ENCODE measurements at places on chromosomes 1 and 21.

- H3K4me1 ChIP-seq = peaks cover 2% of the 10 kb centered on the region
- H3K27ac ChIP-seq = no peak overlapping the region
- no peak overlapping the region for H3K4me3 ChIP-seq
Measured at GRCh38 chr1:17538428-17539117, 925 bp upstream of the ARHGEF10L start.

- H3K4me3 ChIP-seq = peak overlapping the region; percentile 40
- H3K4me1 ChIP-seq = peaks cover 2% of the 10 kb centered on the region
- H3K36me3 ChIP-seq = no peaks in the 10 kb centered on the region
- DNase-seq = no peak
- no peaks in the 10 kb centered on the region for H3K27me3 ChIP-seq
- H3K27ac ChIP-seq = peak overlapping the region; percentile 27
Measured at GRCh38 chr1:170068923-170069322, 5.6 kb downstream of the KIFAP3 start.

DNA sequence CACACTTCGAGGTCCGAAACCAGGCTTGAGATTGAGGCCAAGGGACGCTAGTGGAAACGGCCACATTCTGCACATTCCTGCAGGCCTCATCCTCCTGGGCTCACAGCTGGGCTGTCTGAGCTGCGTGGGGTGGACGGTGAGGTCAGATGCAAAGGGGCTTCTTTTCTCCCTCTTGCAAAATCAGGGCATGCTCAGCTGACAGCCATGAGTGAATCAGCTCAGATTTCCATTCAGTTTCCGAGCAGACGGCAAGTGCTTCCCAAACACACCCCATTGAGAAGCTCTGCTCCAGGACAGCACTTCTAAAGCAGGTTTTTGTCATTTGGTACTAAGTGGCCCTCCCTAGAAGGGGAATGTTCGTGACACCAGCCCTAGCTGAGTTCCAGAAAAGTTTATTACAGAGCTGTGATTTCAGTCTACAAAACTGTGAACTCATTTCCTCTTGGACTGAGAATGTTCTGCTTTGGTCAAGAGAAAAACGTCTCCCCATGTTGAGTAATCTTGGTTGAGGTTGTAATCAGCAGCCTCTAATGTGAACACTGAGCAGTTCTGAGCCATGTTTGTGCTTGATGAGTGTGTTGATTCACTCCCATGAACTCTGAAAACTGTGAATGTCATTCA is 10.0 kb downstream of the PDPN start:
- H3K4me1 ChIP-seq = no peaks in the 10 kb centered on the region
- H3K27me3 ChIP-seq = no peaks in the 10 kb centered on the region
- no peaks in the 10 kb centered on the region for H3K36me3 ChIP-seq

GRCh38 chr1:234528074-234528865 is 49.3 kb upstream of the TARBP1 start:
- no peaks in the 10 kb centered on the region for H3K27me3 ChIP-seq
- no peak overlapping the region for H3K27ac ChIP-seq
- H3K36me3 ChIP-seq = no peaks in the 10 kb centered on the region

GRCh38 chr1:158932171-158932570 is 819 bp downstream of the PYHIN1 start:
- no peaks in the 10 kb centered on the region for H3K27me3 ChIP-seq
- no peaks in the 10 kb centered on the region for H3K4me1 ChIP-seq
- no peak for DNase-seq
- H3K36me3 ChIP-seq = no peaks in the 10 kb centered on the region
- no peak overlapping the region for H3K4me3 ChIP-seq
- no peak overlapping the region for H3K27ac ChIP-seq
